ENCODE measurements at places on chromosomes 13 and 19.
A peak's percentile ranks its signal among the peaks of the same experiment; 100 is the strongest.

- no peak for DNase-seq
Observed at GRCh38 chr13:73338389-73338788, 279.6 kb downstream of the KLF5 start.

DNA sequence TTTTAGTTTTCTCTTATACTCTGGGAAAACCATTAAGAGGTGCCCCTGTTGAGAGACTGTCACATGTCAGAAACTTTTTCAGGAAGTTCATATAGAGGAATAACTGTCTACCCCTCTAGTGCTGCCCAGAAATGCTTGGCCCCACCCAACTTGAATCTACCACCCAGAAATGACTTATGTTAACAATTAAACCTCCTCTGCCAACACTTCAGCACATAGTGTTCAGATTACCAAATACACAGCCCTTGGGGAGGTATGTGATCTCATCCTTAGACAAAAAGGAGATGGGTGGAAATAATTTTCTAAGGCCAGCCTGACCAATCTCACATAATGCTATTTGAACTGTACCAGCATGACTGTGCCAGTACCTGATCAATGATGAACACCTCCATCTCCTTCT is 35.6 kb downstream of the CCDC169 start:
- DNase-seq = no peak

DNA sequence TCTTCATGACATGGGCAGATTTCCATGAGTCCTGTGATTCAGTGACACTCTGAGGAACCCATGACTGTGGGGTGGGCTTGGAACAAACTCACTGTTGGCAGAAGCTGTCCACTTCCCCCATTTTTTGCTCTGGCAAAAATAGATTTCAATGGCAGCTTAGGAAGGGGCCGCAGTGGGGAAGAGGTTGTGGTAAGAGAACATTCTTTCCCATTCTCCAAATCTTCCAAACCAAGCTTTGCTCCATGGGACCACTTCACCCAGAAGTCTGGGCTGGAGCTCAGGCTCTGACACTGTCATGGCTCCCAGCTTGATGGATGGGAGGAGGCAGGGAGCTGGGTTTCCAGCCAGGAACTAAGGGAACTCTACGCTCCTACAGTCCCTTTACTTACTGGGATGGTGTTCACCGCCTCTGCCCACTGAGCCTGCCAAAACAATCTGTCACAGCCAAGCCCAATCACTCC is 24.9 kb upstream of the MEDAG start:
- no peak for DNase-seq

GRCh38 chr19:12774588-12775555 is at the start of gene HOOK2:
Gene HOOK2 (minus strand): TSS chr19:12775552. CDS start chr19:12775449, 103 bp downstream.
- no peak for DNase-seq

GRCh38 chr19:411723-412355 is 2.9 kb upstream of the C2CD4C start:
- no peak for DNase-seq

- DNase-seq = no peak
Observed at GRCh38 chr13:48185018-48185417, 48.0 kb upstream of the ITM2B start.

DNA sequence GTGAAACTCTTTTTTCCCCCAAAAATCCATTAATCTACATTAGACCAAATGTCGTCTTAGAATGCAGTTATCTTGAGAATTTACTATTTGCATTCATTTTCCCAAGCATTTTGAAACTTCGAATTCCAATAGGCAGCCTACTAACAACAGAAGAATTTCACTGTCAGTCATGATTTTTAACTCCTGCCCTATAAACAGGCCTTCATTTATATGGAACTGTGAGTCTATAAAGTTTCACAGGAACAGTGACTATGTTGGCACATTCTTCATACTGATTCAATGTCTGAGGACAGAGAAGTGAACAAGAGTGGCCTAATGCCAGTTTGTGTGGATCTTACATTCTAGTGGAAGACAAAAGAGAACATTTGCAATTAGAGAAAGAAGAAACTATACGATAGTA is 198.0 kb downstream of the PCDH17 start:
- no peak for DNase-seq

GRCh38 chr13:38850868-38851626 is 139.6 kb downstream of the STOML3 start:
- DNase-seq = no peak

DNA sequence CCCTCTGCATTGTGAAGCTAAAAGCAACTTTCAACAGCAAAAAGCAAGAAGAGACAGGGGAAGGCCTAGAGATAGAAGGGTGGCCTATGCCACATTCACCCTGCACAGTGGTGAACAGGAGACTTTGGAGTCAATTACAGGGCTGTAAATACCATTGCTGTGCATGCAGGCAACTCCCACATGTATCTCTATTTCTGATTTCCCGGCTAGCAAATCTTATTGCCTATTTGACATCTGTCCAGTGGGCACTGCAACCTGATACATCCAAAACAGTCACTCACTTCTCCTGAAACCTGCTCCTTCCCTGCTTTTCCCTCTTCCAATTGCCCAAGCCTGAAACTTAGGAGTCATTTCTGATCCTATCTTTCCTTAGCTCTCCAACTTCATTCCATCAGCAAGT is 13.4 kb downstream of the RUBCNL start:
- DNase-seq = no peak

DNA sequence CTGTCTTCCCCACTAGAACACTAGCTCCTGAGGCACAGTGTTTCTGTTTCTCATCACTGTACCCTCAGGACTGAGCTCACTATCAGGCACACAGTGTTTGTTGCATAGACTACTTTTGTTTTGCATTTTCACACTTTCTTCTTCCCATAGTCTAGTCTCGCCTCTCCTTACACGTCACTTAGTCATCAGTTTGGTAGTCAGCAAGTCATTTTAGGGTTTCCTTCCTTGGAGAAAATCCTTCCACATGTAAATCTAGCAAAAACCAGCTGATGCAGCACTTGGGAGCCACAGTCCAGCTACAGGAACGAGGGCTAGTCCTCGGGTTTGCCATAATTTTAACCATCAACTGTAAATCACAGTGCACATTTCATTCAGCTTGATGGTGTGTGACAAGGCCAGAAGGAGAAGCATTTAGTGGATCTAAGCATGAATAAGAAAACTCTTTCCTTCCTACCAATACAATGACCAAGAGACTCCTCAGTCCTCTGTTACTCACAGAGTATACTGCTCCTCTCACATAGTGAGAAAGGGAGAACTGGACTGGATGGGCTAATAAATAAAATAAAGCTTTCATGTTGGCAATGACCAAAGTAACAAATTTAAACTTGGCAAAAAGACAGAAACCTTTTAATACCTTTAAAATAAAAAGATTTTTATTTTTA is 221.0 kb downstream of the KLF12 start:
- DNase-seq = no peak

DNA sequence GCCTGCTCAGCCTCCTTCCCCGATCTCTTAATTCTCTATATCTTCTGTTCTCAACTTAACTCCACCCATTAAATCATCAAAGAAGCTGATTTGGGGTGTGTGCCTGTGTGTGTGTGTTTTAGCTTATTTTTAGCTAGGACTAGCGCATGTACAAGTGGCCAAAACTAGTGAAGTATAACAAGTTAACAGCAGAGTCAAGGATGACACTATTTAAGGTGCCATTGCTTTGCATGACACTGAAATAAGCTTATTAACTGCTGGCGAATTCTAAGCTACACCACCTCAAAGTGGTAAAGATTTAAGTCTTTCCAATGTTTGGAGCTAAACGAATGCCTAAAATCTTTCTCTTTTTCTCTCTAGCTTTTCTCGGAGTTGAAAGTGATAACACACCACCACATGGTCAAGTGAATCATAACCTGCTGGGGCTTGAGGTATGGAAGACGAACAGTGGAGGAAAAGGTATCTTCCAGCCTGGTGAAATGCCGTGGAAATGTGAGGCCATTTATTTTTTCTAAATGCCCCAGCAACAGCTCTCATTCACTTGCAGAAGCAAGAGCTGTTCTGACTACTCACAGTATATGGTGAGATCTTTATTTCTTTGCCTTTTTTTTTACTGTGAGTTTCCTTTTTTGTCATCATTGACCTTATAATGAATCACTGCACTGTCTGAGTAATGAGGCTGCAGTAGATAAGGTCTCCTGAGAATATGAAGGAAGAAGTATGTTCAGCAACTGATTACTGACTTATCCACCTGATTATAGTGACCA is 570.3 kb downstream of the PCDH9 start:
- peak; percentile 18 for DNase-seq

- DNase-seq = no peak
Observed at GRCh38 chr19:8526345-8527091, 12.6 kb upstream of the ZNF414 start.

- DNase-seq = no peak
Observed at GRCh38 chr13:101739382-101740178, 287.1 kb downstream of the ITGBL1 start.

- DNase-seq = no peak
Observed at GRCh38 chr13:30928978-30929377, 3.5 kb upstream of the TEX26 start.

DNA sequence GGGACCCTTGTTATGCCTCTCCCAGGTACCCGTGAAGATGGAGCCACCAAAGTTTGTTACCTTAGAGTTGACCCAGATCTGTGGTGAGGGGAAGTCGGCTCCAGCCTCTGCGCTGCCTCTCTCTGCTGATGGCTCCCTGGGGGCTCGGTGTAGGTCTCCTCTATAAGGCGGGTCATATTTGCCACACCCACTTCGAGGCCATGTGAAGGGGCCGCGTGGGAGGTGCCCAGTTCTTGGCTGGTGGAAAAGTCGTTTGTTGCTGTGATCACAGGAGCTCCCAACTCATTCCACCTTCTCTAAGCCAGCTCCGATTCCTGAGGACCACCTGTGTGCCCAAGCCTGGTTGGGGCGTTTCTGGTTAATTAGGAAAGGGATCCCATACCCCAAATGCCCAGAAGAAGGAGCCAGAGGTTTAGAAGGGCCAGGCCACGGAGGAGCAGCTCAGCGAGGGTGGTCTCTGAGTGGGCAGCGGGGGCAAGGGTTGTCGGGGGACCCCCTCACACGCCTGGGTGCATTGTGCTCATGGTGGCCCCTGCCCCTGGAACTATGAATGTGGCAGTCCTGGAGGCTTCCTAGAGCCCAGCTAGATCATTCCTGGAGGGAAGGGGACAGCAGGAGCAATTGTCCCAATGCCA is 296.5 kb downstream of the ZNF536 start:
- no peak for DNase-seq

DNA sequence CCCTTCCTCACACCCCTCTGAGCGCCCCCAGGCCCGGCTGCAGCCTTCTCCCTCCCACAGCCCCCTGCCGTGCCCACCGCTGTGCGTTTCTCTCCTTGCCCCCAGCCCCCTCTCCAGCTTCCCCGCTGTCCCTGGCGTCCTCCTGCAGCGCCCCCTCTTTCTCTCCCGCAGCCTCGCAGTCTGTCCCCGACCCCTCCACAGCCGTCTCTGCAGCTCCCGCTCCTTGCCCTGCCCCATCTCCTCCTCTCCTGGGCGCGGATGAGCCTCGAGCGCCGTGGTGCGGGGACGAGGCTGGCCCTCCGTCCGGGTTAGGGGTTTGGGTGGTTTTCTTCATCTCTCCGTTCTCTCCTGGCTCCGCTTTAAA is 1.1 kb downstream of the KMT5C start:
- no peak for DNase-seq
